ENCODE measurements at places on chromosomes 7 and 10.

GRCh38 chr10:67477868-67478267, 218.1 kb downstream of the CTNNA3 start:
- no peak for DNase-seq

DNA sequence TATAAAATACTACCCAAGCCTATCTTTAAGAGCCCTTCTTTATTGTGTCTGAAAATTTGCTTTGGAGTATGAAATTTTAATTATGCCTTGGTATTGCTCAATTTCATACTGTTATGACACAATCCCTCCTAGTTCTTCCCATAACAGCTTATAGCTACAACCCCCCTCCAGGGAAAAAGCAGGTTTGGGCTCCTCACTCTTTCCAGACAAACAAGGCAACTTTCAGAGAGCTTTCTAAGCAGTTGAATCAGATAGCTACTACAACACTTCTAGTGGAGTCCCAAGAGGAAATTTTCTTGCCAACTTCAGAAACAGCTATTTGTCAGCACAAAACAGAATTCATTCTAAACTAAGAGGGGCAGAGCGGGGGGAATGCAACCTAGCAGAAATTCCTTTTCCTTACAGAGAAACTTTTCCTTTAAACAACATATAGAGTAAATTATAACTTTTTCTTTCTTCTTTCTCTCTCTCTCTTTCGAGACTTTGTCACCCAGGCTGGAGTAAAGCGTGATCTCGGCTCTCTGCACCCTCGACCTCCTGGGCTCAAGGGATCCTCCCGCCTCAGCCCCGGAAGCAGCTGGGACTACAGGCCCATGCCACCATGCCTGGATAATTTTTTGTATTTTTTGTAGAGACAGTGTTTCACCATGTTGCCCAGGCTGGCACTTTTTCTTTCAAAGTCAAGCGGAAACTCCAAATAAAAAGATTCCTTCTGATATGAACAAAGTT, 26.0 kb upstream of the JMJD1C start:
- peak; percentile 90 for DNase-seq

- no peak for DNase-seq
Observed at GRCh38 chr7:50214771-50215170, 89.7 kb upstream of the IKZF1 start.

DNA sequence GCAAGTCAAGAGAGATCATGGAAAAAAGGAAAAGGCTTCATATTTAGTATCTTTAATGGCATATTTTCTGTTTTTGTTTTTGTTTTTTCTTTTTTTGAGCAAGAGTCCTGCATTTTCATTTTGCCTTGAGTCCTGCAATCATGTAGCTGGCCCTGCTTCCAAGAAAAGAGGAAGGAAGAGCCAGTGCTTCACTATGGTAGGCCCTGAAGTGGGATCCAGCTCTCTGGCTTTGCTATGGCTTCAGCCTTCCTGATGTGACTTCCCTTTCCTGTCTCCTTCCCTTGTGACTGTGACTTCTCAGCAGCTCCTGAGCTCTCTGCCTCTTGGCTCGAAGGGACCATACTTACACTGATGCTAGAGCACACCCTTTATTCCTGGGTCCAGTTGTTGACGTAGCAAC, 512.3 kb downstream of the INHBA start:
- DNase-seq, result no peak

- peak; percentile 14 for DNase-seq
Observed at GRCh38 chr10:60704471-60704870, 73.8 kb upstream of the CDK1 start.

- no peak for DNase-seq
Observed at GRCh38 chr7:45052011-45052410, 36.8 kb downstream of the NACAD start.

- no peak for DNase-seq
Observed at GRCh38 chr7:99140813-99141212, 3.1 kb downstream of the SMURF1 start.

DNA sequence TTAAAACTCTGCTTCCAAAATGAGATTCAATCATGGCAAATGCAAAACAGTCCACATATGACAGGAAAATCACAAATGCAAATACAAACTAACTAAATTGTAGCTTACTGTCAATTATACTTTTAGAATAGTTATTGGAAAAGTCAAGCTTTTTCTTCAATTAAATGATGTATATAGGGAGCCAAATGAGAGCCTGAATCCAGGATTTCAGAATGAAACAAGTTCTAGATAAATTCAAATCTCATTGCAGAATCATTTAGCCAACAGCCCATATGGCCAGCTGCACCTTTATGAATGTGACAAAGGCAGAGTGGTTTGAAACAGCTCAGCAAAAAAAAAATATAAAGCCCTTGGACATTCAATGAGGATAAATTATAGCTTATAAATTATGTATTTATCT, 82.2 kb upstream of the SCIN start:
- DNase-seq, result no peak

- no peak for DNase-seq
Observed at GRCh38 chr10:109977382-109977806, 30.4 kb upstream of the ADD3 start.

DNA sequence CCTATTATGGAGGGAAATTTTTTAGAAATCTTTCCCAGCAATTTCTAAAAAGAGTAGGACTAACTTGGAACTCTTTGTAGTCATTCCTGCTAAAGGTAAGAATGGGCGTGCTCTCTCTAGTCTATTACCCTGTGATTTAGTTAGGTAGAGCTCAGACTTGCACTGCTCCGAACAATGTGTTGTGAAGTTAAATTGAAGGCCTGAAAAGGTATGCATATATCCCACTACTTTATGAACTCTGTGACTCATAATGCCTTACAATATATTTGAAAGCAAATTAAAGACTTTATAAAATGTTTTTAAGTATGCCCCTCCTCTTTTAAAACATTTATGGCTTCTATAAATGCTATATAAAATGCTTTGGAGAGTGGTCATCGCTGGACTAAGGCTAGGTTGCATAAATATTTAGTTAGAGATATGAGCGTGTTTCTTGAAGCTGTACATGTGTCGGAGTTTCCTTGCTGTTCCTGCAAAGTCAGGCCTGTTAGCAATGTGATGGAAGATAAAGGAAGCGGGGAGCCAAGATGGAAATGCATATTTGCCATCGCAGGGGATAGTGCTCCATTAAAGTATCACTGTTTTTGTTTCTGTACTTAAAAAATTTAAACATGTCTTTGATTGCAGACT, 761.4 kb downstream of the LRMDA start:
- no peak for DNase-seq

DNA sequence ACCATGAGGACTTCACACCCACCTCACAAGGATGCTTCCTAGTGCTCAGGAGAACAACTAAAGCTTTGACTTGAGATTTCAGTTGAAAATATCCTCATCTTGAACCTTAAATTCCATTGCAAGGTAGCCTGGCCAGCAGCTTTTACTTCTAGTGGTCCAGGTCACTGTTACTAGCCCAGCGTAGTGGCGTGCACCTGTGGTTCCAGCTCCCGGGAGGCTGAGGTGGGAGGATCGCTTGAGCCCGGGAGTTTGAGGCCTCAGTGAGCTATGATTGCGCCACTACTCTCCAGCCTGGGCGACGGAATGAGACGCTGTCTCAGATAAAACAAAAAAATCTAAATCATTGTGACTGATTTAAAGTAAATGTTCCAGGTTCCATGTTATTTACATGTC, 28.3 kb upstream of the PRKAR1B start:
- DNase-seq, result no peak

- no peak for DNase-seq
Observed at GRCh38 chr7:1151156-1151555, 8.8 kb downstream of the ZFAND2A start.

DNA sequence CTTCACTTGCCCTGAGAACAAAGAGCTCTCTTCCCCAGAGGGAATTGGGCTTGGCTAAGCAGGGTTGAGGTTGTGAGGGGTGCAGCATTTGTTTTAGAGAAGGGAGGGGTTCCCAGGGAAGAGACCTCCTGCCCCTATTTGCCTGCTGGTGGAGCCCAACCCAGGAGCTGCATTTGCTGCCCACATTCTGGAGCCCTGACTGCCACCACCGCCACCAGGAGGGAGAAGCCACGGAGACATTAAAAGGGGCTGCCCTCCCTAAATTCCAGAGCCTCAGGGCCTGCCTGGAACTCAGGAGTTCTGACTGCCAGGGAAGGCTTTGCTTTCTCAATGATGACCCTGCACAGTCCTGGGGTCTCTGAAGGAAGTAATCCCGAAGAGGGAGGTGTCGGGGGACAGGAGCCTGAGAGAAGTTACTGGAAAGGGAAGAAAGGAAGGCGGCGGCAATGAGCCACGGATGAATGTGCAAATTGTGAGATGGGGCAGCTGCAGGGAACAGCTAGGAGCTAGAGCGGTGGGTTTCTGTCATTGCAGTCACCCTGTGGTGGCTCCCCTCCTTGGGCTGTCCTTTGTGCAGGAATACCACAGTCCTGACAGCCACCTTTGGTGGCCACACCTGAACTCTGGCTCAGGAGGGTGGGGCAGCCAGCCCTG, 51.3 kb downstream of the NEURL1 start:
- no peak for DNase-seq

DNA sequence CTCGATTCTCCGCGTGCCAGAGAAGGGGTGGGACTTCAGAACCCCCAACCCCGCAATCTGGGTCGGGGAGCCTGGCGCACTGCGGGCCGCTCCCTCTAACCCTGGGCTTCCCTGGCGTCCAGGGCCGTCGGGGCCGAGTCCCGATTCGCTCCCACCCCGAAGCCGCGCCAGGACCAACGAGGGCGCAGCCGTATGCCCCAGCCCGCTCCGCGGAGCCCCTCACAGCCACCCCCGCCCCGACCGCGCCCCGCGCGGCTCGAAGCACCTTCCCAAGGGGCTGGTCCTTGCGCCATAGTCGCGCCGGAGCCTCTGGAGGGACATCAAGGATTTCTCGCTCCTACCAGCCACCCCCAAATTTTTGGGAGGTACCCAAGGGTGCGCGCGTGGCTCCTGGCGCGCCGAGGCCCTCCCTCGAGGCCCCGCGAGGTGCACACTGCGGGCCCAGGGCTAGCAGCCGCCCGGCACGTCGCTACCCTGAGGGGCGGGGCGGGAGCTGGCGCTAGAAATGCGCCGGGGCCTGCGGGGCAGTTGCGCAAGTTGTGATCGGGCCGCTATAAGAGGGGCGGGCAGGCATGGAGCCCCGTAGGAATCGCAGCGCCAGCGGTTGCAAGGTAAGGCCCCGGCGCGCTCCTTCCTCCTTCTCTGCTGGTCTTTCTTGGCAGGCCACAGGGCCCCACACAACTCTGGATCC, at the start of gene LEP:
Gene LEP, plus strand, starts transcription at position 583 of the 691 bp plus-strand sequence. CDS start 10,741 bp downstream, outside the sequence.
- DNase-seq, result no peak

DNA sequence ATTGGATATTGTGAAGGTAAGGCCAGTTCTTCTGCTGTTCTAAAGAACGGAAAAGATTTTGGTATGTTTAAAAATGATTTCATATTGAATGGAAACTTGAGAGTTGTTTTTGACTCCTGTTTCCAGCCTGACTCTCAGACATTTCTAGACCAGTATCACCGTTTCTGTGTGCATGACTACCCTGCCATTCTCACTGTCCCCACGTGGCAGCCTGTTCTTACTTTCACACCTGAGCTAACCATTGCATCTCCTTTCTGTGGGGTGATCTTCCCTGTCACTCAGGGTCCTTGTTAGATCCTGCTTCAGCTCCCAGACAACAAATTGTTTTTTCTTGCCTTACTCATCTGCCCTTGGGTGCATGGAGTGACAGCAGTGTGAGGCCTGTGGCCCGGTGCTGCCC, 38.9 kb downstream of the GLRX3 start:
- DNase-seq, result no peak

DNA sequence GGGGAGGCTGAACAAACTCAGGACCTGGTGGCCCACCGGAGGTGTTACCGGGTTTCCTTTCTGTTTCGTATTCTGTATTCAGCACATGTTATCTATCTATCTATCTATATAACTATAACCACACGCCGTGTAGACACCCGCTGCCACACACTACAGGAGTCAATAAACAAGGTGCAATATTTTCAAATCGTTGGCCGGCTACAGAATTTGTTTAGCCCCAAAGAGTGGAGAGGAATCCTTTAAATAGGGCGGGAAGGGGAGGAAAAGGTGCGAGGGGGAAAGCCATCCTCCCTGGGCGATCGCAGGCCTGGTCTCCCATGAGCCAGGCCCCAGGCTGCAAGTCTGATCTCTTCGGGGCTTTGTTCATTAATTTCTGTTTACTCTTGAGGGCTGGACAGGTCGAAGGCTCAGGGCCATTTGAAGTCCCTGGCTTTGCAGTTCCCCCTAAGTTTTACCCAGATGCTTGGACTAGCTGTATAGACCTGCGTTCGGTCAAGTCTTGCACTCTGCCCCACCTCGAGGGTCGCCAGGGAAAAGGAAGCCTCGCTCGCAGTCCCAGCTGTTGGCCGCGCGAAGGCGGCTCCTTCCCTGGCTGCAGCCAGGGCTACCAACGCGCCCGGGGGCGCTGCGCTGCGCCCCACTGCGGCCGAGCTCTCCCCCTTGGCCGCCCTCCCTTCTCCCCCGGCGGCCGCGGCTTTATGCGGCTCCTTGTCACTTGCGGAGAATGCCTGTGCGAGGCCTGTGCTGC, 3.8 kb downstream of the NKX2-3 start:
- DNase-seq, result no peak

- peak; percentile 46 for DNase-seq
Observed at GRCh38 chr7:94064541-94065191, 60.5 kb upstream of the BET1 start.

GRCh38 chr10:100763043-100763747, 17.8 kb downstream of the PAX2 start:
- no peak for DNase-seq

- no peak for DNase-seq
Observed at GRCh38 chr10:132959559-132959961, 17.2 kb upstream of the CFAP46 start.

DNA sequence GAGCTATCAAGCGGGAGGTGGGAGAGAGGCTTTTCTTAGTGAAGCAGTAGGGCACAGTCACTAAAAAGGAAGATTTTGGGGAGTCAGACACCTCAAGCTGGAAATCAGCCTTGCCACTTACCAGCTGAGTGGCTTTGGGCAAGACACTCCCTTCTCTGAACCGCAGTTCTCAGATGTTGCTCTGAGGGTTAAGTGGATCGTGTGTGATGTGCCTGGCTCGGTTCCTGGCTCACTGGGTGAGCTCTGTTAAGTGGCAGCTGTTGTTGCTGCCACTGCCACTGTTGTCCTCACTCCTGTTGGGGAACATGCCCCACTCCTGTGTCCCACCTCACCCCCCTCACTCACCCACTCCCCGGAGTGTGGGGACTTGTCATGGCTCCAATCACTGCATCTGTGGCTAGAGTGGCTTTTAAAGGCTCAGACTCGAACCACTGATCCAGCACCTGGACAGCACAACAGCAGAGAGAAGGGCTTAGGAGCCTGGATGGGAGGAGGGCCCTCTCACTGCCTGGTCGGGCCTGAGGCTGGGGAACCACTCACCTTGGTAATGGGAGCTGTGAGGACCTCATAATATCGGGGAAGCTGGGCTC, 20.0 kb downstream of the PYROXD2 start:
- no peak for DNase-seq

DNA sequence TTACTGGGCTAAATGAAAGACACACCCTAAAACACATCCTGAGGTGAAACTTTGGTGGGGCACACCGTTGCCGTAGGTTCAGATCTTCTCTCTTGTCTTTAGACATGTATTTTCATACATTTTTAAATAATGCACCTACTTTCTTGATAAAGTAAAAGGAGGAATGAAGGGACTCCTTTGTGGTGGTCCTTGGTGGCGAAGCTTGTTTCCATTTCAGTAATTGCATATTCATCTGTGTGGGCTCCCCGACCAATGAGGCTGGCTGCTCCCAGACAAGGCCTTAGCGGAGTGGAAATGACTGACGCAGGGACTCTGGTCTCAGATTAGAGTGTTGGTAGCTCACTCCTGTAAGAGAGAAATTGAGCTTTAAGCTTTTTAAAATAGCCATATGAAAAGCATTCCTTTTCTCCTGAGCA, 815 bp downstream of the CCSER2 start:
- peak; percentile 77 for DNase-seq

GRCh38 chr10:92826504-92826903, 21.8 kb upstream of the EXOC6 start:
- DNase-seq, result no peak

All from iris pigment epithelial cell (primary cell).